PC-3 (cell line): ENCODE measurements at places on chromosomes 4 and X.

- peak; percentile 26 for DNase-seq
Measured at GRCh38 chr4:140691369-140691768, 64.8 kb downstream of the TBC1D9 start.

GRCh38 chrX:30538271-30538670 is 39.3 kb downstream of the TASL start:
- no peak for DNase-seq

GRCh38 chrX:50483283-50483682 is 12.7 kb upstream of the DGKK start:
- no peak for DNase-seq

DNA sequence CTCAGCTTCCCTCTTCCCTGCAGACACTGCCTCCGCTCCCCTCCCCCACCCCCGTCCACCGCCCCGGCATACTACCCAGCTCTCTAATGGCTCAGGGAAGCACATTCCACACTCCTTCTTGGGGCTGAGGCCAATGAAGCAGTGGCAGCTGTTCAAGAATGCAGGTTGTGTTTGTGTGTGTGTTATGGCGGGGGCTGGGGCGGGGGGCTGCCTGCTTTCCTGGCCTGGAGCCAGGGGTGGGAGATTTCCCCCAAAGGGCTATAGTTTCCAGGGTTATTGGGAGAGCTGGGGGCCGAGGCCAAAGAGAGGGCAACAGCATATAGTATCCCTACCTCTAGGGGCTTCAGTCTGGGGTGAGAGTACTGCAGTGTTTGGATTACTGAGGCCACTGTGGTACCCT is 149.4 kb downstream of the EFNB1 start:
- DNase-seq: no peak

GRCh38 chr4:70556856-70557255 is 35.2 kb upstream of the AMBN start:
- no peak for DNase-seq

DNA sequence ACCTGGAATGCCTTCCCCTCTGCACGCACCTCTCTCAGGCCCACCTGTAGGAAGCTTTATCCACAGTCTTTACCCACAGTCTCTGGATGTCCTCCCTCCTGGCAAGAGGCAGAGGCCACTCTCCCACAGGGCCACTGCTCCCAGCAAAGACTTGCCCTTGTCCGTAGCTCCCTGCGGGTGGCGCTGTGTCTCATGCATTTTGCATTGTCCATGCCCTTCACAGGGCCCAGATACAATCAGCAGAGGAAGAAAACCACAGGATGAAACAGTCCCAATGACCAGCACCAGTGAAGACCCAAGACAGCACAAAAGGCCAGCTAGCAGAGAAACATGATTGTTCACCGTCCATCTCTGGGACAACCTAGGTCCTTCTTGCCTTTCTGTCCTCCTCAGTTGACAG is 2.1 kb upstream of the NSG1 start:
- peak; percentile 16 for DNase-seq

DNA sequence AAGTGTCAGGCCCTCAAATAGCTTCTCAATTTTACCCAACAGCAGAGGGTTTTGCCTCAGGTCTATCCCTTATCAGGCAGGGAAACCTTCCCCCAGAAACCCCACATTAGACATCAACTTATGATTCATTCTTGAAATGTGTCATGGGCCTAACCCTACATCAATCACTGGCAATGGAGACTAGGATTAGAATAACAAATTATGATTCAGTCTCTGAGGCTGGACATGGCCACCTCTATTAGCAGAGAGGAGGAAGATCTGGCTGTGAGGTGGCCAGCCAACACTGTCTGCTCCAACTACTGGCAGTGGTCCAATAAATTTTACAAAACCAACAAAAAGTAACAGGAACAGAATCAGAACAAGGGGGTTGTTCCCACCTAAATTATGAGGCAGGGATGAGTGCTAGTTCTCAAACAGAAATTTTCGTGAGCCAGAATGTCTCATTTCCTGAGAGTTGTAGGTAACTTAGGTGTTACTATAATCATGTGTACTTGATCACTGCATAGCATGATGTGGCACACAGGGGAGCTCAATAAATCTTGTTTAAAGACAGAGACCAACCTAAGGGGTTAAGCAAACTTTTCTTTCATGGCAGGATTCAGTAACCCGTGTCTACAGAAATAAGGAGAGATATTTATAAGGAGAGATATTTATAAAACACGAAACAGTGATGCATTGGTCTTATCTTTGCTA is 126.8 kb downstream of the NFKB1 start:
- peak; percentile 91 for DNase-seq

DNA sequence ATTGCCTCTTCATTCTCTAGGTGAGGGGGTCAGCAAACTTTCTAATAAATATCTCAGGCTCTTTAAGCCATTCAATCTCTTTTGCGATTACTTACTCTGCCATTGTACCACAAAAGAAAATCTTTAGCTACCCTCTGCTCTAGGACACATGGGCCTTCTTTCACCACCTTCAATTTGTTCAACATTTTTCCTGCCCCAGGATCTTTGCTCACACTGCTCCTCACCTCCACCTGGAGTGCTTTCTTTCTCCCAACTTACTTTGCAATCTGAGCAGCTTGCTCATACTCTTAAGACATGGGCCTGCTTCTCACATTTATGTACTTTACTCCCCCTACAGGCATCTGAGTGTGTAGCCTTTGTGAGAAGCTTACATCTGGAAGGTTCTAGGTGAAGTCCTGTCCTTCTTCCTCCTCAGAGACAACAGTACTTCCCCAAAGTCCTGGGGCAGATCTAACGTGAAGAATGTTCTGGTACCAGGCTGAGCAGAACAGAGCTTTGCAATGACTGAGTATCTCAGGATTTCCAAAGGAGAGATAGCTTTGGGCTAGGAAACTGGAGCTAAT is 55.0 kb upstream of the PRDM5 start:
- DNase-seq: peak; percentile 61

- peak; percentile 27 for DNase-seq
Measured at GRCh38 chr4:89416960-89417359, 109.4 kb upstream of the GPRIN3 start.

- no peak for DNase-seq
Measured at GRCh38 chr4:171668403-171668802, 144.8 kb upstream of the GALNTL6 start.

GRCh38 chr4:16443504-16444088 is 217.3 kb upstream of the TAPT1 start:
- peak; percentile 61 for DNase-seq

- no peak for DNase-seq
Measured at GRCh38 chrX:77167993-77168392, 279.2 kb upstream of the FGF16 start.

DNA sequence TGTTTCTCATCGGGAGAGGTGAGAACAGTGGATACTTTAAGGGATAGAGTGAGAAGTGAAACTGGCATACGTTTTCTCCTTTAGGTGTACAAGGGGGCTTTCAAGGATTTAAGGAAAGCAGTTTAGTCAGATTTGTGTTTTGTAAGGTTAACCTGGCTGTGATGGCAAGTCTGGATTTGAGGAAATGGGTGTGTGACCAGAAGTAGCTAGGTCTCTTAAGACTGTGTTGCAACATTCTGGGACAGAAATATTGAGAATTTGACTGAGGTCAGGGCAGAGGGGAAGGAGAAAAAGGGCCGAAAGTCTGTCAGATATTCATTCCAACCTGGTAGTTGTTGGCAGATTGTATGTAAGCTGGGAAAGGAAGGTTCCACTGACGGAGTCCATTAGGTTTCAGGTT is 10.4 kb upstream of the GABRE start:
- no peak for DNase-seq

GRCh38 chrX:136497556-136498052 is at the start of gene HTATSF1:
TSS of gene HTATSF1 (plus strand) at chrX:136497592. CDS start at chrX:136497685, 93 bp downstream.
- DNase-seq: no peak

DNA sequence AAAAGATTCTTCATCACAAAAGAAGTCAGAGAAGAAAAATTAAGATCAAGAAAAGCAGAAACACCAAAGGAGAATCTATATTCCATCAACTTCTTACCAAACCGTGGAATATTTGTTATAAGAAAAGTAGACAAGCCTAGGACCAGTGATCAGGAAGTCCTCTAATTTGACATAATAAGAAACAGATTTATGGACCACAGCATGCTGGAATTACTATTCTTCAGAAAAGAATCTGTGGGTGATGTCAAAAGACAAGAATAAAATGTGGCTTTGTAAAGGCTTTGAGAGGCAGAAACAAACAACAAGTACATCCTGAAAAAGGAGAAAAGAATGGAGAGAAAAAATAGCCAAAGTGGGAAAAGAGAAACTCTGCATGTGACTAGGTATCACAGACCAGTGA is 123.3 kb downstream of the SLC10A7 start:
- DNase-seq: no peak

DNA sequence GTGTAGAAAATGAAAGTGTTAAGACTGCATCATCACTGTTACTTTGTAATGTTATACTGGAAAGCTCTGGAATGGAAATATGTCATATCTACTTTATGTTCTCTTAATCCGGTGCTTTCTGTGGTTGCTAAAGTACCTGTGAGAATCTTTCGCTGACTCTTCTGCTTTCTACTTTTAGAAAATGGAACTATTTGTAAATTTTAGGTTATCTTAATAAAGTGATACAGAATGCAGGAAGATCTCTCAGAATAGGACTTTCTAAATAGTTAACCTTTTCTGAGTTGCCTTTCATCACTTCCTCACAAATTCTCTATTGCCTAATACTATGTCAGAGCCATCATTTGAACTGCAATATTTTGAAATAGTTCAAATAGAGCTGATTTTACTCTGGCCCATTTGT is 69.3 kb downstream of the BMP2K start:
- DNase-seq: no peak
